ENCODE measurements at places on chromosomes 12 and 14.

DNA sequence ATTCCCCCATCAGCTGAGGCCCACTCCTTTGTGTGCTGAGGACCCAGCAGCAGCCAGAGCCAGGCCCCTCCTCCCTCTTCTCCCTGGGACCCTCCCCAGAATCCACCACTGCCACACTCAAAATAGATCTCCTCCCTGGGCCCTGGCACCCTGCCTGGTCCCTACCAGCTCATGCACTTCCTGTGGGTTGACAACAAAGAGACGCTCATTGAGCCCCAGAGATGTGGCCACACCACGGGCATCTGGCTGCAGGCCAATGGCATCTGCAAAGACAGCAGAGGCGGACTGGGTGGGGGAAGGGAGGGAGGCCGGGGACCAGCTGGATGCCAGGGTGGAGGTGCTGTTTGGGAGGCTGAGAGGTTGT is 16.0 kb upstream of the ENDOU start:
- DNase-seq = peak; percentile 59

DNA sequence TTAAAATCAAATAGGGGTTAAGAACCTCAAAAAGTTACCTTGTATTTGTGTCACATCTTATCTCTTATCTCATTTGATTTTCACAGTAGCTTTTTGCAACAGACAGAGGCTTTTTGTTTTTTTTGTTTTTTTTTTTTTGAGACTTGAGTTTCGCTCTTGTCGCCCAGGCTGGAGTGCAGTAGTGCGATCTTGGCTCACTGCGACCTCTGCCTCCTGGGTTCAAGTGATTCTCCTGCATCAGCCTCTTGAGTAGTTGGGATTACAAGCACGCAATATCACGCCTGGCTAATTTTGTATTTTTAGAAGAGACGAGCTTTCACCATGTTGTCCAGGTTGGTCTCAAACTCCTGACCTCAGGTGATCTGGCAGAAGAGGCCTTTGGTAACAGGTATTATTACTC is 25.7 kb downstream of the RDH12 start:
- DNase-seq = no peak

GRCh38 chr14:90455100-90455571 is 58.3 kb downstream of the CALM1 start:
- no peak for DNase-seq

DNA sequence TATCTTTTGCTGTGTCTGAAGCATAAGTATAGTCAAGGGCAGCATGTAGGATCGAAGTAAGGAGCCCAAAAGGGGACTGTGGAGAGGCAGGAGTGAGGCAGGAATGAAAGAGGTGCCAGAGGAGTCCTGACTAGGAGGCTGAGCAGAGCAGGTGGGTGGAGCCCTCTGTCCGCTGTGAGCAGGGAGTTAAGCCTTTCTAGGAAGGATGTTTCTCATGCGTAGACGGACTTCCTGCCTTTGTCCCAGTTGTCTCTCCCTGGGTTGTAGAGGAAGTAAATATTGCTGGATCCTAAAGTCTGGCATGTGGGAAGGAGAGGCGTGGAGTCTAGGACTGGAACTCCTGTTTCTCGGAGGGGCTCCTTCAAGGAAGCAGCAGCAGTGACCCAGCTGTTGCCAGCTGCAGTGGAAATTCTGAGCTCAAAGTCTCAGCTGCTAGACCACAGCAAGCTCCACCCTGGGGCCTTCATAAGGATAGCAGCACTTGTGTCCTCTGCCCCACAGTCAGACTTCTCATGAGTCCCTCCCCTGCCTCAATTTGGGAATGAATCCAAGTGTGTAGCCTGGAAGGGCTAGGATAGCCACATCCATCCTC is 44.0 kb downstream of the RBMS2 start:
- peak; percentile 22 for DNase-seq

GRCh38 chr12:89370421-89370831 is 18.1 kb upstream of the DUSP6 start:
- no peak for DNase-seq

- no peak for DNase-seq
These were observed 1409.5 kb downstream of the AACS start for GRCh38 chr12:126474703-126475102.

- DNase-seq = no peak
These were observed 71.2 kb downstream of the IRF2BPL start for GRCh38 chr14:76957224-76957891.

- no peak for DNase-seq
These were observed 11.2 kb upstream of the MAP1LC3B2 start for GRCh38 chr12:116547955-116548501.

DNA sequence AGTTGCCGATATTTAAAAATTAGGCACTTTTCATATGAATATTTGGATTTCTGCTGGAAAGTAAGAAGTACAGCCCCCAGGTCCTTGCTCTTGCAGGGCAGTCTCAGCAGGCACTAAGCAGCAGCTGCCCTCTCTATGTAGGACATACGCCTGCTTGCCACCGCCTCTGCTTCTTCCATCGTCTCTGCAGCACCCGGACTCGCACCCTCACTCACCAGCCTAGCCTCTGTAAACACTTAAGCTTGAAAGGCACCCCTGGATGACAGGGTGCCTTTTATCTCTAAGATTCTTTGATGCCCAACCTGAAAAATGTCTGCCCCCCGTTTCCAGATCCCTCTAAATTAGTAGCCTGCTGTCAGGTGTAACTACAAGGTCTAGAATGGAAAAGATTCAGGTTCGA is 19.0 kb downstream of the OTUB2 start:
- DNase-seq = no peak

GRCh38 chr12:127548123-127548553 is 718.8 kb upstream of the TMEM132C start:
- no peak for DNase-seq

DNA sequence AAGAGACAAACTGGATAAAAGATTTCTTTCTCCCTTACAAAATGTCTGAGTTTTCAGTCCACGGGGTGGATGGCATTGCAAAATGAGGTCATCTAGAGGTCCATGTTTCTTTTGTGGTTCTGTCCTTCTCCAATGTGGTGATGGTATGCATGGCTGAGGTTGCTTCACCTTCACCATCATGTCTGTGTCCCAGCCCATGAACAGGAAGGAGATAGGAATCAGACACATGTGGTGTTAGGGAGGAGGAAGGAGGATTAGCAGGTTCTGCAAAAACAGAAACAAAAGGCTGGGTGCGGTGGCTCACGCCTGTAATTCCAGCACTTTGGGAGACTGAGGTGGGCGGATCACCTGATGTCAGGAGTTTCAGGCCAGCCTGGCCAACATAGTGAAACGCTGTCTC is 11.0 kb upstream of the AEBP2 start:
- DNase-seq = no peak

GRCh38 chr12:5033883-5034282 is 9.8 kb upstream of the KCNA5 start:
- no peak for DNase-seq

DNA sequence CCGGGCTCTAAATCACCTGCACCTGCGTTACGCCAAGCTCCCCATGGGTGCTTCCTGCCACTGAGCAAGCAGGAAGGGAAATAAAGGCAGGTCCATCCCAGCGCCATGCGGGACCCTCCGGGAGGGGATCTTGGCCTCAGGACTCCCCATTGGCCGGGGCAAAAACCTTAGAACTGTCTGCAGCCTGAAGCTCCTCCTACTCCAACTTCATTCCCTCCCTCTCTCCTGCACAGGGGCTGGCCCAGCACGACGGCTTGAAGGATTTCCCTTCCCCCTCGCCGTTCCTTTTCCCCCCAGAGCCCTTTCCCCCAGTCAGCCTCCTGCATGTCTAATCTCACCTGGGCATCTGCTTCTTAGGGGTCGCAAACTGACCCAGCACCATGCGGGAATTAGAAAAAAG is 137.2 kb upstream of the NCOR2 start:
- DNase-seq = no peak

GRCh38 chr12:16562435-16562834 is 43.5 kb downstream of the LMO3 start:
- DNase-seq = no peak

- no peak for DNase-seq
These were observed 4.9 kb downstream of the ATP2B1 start for GRCh38 chr12:89703768-89704167.

All from stimulated activated CD4-positive, alpha-beta T cell treated with anti-CD3 and anti-CD28 coated beads, Interleukin-4, amount 100 ng/mL, for 24 hours (primary cell).